Right ventricle myocardium inferior (tissue), 1 donor: ENCODE measurements at places on chromosomes 2 and 18.

DNA sequence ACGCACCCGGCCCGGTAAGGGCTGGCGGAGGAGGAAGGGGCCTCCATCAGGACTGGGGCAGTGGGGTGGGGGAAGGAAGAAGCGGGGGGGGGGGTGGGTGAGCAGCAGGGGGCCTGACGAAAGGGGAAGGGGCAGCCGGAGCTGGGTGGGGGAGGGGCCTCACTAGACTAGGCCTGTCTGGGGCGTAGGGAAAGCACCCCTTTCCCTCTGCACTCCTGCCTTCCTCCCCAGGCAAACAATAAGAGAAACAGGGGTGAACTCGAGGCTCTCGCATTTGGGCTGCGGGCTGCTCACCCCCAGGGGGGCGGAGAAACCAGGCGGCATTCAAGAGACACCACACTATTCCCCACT lies 82.7 kb upstream of the POMC start:
- DNase-seq, result no peak

DNA sequence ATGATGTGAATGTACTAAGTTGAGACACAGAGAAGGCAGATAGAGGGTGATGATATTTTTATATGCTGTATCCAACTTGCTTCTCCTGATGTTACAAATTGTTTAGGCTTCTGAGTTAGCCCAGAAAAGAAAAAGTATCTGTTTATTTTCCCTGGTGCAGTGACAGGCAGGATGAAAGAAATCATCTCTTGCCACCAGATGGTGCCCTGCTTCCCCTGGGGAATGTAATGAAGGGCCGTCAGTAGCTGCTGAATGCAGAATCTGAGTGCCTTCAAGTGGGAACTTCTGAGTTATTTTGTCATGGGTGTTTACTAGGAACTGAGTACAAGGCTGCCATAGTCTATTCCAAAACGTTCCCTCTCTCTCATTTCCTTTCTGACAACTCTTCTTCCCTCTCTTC lies 525.6 kb downstream of the MBD2 start:
- DNase-seq, result no peak

DNA sequence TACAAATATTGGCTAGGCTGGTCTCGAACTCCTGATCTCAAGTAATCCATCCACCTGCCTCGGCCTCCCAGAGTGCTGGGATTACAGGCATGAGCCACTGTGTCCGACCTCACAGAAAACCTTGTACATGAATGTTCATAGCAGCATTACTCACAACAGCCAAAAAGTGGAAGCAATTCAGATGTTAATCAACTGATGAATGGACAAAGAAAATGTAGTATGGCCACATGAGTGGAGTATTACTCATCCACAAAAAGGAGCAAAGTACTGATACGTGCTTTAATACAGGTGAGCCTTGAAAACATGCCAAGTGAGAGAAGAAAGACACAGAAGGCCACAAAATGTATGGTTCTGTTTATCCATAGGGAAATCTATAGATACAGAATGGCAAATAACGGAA lies 20.6 kb downstream of the CEP192 start:
- no peak for DNase-seq

DNA sequence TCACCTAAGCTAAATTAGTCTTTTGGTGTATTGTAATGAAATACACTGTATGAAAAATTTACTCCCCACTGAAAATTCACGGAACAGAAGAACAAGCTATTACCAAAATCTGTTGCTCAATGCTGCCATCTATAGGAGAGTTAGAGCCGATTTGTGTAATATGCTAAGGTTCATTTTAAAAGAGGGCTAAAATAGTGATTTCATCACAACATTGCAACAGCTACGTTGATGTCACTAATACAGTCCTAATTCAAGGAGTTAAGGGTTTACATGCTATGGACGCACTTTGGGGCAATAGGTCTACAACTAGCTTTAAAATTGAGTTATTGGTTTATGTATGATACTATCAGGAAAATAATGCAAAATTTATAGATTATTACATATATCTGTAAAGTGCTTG lies 3.0 kb upstream of the IRS1 start:
- DNase-seq, result no peak

DNA sequence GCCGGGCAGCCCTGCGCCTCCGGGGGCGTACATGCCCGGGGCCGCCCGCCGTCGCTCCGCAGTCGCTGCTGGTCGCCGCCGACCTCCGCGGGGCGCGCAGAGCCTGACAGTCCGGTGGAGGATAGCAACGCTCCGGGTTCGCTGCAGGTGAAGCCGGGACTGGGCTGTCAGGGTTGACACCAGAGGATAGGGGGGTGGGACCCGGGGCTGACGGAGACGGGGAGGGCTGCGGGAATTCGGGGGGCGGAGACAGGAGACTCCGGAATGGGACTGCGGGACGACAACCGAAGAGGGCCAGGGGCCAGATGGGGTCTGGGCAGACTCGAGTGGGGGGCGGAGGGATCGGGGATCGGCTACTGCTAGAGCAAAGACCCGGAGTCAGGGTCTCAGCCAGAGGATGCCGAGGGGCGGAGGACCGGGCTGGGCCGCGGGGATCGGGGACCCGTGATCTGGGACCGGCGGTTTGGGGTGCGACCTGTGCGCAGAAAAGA lies 403 bp downstream of the TMEM127 start:
- peak; percentile 81 for DNase-seq

DNA sequence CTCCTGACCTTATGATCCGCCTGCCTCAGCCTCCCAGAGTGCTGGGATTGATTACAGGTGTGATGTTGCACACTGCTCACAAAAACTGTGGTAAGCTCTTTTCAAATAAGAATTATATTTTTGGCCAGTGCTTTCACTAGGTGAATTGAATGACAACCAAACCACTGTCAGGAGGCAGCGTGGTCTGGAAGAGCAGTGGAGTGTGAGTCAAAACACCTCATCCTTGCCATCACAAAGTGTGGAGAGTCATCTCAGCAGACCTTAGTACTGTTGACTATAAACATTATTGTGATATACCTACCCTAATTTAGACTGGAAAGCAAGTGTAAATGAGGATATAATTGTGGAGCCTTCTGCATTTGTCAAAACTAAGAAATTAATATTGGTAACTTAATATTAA lies 61.3 kb downstream of the UBE2E3 start:
- no peak for DNase-seq

DNA sequence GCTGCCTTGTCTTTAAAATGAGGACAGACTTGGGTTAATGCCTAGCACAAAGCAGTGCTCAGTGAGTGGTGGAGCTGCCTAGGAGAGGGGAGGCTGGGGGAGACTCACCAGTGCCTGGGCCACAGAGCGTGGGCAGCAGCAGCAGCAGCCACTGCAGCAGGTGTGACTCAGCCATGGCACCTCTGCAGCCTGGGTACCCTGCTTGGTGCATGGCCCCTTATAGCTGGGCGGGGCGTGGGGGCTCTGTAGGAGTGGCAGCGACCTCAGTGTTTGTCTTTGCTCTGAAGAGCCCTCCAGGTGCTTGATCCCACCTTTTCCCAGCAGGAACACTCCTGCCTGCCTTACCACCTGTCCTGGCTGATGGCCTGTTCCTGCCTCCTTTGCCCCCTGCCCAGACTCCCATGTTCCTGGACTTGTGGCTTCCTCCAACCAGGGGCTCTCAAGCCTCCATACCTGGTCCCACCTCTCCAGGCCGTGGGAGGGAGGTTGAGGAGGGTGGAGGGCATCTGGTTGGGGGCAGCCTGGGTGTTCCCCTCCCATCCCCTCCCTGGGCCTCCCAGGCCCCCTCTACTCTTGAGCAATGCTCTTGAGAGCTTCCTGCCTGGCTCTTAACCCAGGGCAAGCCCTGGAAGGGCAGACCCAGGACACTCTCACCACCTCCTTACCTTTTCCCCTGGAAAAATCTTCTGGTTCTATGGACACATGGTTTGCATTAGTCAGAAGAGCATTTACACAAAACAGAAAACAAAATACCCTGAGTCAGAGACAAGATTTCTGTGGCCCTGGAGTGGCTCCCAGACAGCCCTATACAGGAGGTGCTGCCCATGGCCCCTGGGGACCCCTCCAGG lies at the start of gene SFTPB:
Gene SFTPB, minus strand, starts transcription at position 191 of the 848 bp plus-strand sequence. Its CDS starts 16 bp downstream, at position 175.
- DNase-seq, result no peak

GRCh38 chr18:6543330-6543908 lies 128.7 kb upstream of the L3MBTL4 start:
- no peak for DNase-seq

DNA sequence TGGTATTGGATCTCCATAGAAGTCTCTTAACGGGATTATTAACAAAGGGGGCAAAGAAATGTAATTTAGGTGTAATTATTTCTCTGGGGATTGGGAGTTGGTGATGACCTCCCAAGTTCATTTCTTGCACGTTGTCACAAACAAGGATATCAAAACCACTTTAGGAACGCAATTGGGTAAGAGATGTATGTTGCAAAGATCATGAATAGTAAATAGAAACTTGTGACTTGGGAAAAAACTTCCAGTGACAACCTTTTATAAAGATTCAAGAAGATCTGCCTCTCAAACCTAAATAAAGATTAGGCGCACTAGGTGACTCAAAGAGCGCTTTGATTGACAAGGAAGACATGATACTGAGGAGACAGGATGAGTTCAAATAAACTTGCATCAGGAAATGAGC lies 127.8 kb upstream of the TRIB2 start:
- no peak for DNase-seq

GRCh38 chr2:181122601-181123000 lies 142.2 kb downstream of the UBE2E3 start:
- no peak for DNase-seq

GRCh38 chr2:102238778-102239177 lies 52.0 kb downstream of the IL1RL2 start:
- no peak for DNase-seq

DNA sequence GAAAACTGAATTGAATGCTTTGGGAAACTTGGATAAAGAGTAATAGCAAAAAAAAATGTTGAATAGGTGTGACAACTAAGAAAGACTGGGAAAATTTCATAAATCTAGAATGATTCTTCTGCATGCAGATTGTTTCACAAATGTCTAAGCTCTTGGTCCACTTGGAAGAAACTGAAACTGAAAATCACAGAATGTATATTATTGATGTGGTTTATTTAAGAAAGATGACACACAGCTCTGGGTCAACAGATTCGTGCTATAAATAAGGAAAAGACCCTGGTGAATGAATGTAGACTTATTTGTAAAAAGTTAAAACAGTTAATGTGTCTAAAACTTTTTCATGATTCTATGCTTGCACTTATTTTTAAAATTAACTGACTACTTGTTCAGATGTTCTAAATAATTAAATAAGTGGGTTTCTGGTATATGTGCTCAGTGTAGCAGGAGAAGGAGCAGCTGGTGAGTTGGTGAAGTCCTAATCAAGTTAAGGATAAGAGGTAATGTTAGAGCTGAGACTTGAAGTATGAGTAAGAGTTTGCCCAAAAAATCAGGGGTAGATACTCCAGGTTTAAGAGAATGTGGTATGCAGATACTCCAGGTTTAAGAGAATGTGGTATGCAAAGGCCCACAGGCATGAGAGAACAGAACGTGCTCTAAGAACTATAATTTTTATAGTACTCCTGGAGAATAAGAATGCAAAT lies 24.5 kb downstream of the UGP2 start:
- DNase-seq, result no peak

- DNase-seq, result no peak
Observed at GRCh38 chr2:221486106-221486505, 86.0 kb downstream of the EPHA4 start.

DNA sequence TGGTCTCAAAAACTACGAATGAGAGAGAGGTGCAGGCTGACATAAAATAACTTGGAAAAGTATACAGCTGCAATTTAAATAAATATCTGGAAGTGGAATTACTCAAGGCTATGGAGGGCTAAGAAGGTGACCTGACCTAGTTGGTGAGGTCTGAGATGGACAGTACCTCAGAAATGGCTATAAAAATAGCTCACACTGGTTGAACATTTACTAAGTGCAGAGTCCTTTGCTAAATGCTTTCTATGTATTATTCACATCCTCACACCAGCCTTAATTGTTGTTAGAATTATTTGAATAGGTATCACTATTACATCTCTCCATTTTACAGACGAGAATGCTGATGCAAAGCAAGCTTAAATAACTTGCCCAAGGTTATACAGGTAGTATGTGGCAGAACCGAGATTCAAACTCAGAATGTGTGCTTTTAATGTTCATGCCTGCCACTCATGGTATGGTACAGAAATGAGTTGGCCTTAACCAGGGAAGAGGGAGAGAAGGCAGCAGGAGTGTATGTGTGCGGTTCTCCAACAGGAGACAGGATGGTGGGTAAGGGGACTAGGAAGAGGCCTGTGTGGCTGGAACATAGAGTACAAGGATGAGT lies 37.4 kb downstream of the MRPL44 start:
- DNase-seq, result no peak

GRCh38 chr2:88161446-88162244 lies 8.5 kb upstream of the THNSL2 start:
- no peak for DNase-seq

DNA sequence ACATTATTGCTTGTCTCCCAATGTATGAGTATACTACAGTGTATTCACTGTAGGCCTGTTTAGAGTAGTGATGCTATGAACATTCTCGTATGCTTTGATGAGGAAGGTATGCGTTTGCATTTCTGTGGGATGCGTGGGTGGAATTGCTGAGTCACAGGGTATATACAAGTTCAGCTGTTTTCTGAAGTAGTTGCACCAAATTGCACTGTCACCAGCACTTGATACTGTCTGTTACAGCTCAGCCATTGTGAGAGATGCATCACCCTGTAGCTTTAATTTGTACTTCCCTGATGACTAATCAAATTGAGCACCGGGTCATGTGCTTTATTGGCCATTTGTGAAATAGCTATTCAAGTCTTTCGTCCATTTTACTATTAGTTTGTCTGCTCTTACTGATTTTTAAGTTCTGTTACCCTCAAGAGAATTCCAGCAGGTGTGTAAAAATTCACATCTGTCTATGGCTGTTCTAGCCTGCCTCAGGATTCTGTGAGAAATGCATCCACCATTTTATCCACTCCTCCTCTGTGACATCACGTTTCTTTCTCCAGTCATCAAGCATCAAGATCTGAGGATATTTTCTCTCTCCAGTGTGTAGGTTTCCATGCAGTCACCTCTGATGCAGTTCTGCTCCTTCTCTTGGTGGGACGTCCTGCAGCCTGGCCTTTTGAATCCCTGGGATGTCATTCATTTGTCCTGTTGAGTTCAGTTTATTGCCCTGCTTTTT lies 72.5 kb downstream of the DGKD start:
- DNase-seq, result no peak

GRCh38 chr2:195027947-195028346 lies 629.1 kb upstream of the SLC39A10 start:
- DNase-seq, result no peak

DNA sequence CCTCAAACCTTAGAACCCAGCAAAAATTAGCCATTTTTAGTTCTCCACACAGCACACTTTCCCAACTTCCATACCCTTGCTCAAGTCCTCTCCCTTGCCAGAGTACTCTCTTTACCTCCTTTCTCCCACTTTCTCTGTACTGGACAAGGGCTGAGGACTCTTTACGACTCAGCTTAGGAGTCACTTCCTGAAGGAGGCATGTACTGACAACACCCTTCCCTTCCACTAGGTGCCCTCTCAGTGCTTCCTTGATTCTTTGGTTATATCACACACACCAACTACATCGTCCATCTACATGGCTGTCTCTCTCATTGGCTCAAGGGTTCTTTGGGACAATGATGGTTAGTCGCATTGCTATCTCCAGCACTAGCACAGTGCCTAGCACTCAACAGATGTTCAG lies 5.2 kb upstream of the C18orf63 start:
- DNase-seq, result no peak
